ENCODE measurements at places on chromosomes 4 and X.

GRCh38 chrX:73126240-73126639, 46.9 kb upstream of the PABPC1L2A start:
- DNase-seq = no peak

DNA sequence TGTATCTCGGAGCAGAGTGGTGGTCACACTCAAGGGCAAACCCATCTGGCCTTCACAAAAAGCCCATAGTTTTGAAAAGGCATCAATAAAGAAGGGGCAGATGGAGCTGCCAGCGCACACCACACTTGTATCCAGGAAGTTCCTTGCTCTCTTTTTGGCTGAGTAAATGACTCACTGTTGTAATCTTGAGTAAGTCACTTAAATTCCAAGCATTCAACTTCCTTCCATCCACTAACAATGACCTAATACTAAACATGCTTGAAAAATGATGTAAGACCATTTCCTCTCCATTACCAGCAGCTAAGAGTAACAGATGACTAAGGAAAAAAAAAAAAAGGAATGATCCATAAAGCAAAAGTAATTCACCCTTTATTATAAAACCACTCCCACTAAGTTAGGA, 32.4 kb upstream of the MYOZ2 start:
- no peak for DNase-seq

DNA sequence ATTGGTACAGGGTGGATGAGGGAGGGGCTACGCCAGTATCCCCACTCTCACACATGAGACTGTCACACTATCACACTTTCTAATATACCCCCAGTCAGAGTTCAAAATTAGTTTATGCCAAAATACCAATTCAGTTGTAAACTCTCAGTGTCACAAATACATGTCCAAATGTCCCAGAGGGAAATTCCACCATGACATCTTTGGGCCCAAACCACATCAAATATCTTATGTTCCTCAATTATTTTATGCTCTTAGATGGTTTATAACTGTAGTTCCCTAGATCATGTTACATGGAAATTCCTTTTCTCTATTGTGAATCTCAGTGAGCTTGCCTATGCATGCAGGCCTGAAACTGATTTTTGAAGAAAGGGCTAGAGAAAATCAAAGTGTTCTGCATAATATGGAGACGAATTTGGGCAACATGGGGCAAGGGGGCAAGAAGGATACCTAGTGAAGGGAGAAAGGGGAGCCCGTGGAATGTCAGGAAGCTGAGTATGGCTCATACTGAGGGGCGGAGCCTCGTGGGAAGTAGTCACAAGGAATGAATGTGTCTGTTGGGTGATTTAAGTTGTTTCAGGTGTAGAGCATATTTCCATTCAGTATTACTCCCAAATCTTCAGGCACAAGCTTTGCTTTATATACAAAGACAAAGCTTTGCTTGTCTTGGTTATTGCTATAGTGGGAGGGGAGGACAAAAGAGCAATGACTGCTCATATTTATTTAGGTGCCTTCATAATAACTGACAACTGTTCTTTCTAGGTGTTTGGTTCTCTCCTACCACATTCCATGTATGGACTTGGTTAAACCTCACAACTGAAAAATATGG, 40.8 kb downstream of the CLNK start:
- DNase-seq = no peak

DNA sequence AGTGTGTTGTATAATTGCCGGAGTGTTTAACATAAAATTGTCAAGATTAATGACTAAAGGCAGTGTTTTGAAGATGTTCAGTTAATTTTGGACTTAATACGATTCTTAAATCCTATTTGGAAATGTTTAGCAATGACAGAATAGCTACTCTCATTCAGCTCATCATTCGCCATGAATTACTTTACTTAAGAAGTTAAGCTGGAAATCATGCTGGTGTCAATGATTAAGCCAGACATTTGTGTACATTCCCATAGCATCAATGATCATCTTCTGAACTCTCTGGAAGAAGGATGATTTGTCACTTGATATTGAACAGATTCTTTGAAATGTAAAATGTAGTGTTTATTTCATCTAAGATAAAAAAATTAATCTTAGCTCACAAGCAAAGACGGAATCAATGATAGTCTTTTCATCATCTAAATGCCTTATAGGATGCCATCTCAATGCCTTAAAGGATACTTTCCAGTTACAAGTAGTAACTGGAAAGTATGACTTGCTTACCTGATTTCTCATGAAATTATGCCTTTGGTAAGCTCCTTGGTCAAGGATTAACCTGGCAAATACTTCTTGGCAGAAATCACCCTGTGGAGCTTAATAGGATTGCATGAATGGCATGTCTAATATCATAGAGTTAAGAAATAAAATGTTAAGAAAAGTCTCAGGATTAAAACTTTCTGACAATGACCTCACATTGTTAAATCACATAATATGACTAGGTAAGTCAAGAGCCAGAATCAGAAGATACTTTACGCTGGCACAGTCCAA, 515.5 kb upstream of the AGA start:
- no peak for DNase-seq

- DNase-seq = no peak
Measured at GRCh38 chr4:80311130-80311529, 24.4 kb upstream of the CFAP299 start.

DNA sequence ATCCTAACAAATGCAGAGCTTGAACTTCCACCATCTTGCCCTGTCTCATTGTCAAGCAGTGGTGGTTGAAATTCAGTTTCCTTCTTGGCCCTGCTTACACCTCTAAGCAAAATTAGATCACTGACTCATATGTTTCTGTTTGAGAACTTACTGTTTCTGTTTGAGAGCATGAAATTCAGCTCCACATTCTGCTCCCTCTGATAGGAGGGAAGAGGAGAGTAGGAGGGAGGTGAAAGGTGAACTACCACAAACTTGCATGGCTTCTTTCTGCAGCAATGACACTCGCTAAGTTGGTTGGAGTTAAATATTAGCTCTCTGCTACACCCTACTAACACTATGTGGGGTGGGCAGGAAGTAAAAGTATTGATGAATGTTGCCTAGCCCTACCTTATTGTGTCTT, 117.8 kb upstream of the EDA2R start:
- DNase-seq = no peak

GRCh38 chr4:105061136-105061696, 85.5 kb upstream of the TET2 start:
- no peak for DNase-seq

DNA sequence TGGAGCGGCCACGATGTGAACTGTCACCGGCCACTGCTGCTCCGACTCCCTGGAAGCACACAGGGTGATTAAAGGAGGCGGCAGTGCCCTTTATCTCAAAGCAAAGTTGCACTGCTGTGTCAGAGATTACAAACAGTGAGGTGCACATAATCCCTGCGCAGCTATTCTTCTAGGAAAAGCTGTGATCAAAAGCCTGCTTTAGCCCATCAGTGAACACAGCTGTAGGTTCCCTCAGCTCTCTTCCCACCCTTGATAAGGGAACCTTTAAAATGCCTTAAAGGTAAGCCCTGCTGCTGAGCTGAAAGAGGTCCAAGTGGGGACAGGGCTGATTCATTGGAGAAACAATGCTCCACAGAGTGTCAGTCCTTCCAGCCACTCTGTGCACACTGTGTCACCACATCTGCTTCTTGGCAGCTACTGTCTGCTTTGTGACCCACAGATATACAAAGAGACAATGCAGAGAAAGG, 127.6 kb downstream of the EIF4E start:
- DNase-seq = no peak
